ENCODE measurements at places on chromosomes 2 and 18.
A peak's percentile ranks its signal among the peaks of the same experiment; 100 is the strongest.

DNA sequence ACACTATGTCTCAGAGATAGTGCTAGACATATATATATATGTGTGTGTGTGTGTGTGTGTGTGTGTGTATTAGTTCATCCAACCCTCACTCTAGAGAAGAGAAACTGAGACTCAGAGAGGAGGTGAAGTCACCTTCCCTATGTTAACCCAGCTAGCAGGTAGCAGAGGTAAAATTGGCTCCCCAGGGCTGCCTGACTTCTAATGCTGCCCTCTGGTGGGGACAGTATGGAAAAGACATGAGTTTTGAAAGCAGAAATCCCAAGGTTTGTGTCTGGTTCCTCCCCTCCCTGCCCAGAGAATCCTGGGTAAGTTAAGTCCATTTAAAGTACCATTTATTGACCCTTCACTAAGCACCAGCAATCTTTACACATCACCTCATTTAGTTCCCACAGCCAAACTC, 137.7 kb downstream of the THNSL2 start:
- no peak for DNase-seq

DNA sequence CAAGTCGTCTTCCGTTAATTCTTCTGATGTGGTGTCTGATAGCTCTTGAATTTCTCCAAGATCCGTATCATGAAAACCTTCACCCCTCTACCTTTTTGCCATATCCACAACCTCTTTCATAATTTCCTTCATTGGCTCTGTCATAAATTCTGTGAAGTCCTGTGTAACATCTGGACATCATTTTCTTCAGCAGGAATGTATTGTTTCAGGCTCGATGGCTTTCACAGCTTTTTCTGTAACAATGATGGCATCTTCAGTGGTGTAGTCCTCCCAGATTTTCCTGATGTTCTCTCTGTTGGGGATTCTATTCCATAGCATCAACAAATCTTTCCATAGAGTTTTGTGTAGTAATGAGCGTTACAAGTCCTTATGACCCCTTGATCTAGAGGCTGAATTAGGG, 114.2 kb upstream of the EML6 start:
- DNase-seq: no peak

GRCh38 chr2:241984271-241984655, 114.7 kb downstream of the RTP5 start:
- DNase-seq: no peak

DNA sequence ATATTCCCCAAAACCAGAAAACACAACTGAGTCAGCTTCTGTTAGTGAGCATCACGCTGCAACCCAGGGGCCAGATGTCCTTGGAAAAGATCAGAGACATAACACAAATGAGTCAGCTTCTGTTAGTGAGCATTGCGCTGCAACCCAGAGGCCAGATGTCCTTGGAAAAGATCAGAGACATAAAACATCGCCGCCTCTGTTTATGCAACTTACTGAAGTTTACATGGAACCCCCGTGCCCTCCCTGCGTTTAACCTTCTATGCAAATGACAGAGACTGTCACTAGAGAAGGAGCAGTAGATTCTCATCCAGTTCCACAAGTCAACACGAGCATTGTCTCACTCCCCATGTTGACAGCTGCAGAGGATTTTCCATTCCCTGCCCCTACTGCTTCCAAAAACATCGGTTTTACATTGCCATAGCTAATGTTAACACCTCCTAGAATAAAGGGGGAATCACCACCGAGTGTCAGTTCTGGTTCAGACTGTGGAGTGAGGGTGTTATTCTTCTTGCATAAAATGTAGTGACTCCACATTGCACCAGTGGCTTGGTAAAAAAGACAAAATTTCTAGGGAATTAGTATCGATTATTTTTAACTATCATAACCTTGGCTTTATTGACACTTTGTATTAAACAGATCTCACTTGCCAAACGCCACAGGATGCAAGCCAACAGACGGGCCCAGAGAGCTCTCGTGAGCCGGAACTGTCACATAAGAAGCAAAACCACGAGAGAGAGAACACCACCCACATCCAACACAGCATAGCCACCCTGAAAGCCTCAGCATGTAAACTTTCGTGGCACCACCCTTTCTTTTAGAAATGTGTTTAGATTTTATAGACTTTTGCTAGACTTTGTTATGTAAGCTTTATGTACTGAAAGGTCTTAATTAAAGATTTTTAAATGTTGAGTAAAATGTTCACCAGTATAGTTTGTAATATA, 87.7 kb downstream of the SH3YL1 start:
- DNase-seq: no peak

GRCh38 chr2:57343391-57344006, 703.1 kb upstream of the VRK2 start:
- no peak for DNase-seq

DNA sequence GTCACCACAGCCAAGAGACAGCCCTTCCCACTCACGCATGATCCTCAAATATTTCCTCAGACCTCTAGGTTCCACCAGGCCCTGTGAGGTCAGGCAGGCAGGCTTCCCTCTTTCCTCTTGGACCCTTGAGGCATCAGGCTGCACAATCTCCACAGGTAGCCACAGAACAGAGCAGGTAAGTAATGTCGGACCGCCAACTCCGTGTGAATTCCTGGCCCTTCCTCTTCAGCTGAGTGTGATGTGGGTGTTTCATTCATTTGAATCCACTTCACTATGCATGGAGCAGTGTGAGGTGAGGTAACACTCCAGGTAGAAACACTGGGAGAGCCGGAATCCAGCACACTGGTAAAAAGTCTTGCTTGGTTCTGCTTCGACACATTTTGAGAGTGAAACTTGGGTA, 44.0 kb downstream of the MRPL35 start:
- DNase-seq: no peak

GRCh38 chr2:217612920-217613319, 389.9 kb downstream of the TNS1 start:
- DNase-seq: no peak

- DNase-seq: no peak
These were observed 20.9 kb upstream of the LMAN1 start for GRCh38 chr18:59379772-59380522.

- no peak for DNase-seq
These were observed 1.2 kb downstream of the SLC4A10 start for GRCh38 chr2:161625314-161625919.

GRCh38 chr2:62705859-62706720, 577 bp downstream of the EHBP1 start:
- peak; percentile 60 for DNase-seq

DNA sequence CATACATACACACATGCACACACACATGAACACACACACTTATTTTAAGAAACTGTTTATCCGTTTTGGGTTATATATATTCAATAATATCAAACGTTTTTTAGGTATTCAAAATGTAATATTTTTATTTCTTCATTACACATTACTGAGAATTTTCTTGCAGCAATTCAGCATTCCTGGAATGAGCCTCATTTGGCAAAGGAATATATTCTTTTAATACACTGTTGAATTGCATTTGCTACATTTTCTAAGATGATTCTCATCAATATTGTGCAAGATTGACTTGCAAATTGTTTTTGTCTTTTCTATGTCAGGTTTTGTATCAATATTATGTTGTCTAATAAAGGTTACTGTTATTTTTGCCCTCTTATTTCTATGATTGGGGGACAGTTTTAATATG, 276.1 kb upstream of the CYP26B1 start:
- peak; percentile 18 for DNase-seq

- DNase-seq: no peak
These were observed 1641.7 kb upstream of the ACVR2A start for GRCh38 chr2:146203064-146203624.

DNA sequence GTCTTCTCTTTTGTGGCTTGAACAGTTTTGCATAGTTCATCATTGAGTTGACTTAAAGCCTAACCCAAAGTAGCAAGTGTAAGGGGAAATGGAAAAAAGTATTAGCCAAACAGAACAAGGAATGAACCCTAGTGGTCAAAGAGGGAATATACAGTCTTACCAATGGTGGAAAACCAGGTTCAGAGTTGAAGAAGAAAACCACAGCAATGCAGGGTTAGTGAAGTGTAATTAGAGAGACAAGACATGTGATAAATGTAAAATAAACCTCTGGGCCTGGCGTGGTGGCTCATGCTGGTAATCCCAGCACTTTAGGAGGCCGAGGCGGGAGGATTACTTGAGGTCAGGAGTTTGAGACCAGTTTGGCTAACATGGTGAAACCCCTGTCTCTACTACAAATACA, 2.4 kb downstream of the TTN start:
- no peak for DNase-seq

GRCh38 chr2:64447317-64448040, 6.5 kb upstream of the LGALSL start:
- peak; percentile 20 for DNase-seq

DNA sequence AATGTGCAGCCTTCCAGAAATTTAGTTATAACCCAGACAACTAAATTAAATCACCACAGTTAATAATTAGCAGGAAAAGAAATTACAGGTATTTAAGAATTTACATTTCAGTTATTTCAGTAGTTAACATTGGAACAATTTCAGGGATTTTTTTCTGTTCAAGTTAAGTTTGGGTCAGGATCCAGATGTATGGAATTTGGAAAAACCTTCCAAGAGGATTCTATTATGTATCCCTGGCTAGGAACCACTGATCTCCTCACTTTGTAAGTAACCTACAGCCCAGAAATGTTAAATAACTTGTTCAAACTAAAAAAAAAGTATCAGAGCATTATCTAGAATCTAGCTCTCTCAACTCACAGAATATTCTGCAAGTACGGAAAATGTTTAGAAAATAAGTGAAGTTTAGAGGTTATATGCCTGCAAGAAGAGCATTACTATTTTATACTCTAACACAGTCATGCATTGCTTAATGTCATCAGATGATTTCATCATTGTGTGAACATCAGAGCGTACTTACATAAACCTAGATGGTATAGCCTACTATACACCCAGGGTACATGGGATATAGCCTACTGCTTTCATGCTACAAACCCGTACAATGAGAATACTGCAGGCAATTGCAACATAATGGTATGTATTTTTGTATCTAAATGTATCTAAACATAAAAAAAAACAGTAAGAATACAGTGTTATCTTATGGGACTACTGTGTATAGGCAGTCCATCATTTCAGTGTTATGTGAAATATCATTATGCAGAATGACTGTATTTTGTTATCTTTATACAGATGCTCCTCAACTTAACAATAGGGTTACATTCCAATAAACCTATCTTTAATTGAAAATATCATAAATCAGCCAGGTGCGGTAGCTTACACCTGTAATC, 6.1 kb downstream of the NCKAP1 start:
- DNase-seq: peak; percentile 41

DNA sequence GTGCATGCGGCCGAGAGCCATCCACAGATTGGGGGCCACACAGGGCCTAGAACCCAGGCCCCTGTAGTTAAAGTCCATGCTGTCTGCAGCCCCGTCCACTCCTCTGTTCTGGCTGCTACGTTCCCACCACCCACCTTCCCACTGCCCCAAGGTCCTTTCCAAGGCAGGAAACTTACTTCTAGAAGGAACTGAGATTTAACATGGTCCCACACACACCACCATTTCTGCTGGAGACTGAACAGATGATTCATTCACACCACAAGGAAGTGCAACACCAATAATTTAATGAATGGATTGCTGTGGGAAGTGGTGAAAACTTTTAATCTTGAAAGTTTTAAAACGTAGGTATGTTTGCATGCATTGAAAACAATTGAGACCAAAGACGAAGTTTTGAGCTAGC, 95.2 kb downstream of the LBH start:
- no peak for DNase-seq

DNA sequence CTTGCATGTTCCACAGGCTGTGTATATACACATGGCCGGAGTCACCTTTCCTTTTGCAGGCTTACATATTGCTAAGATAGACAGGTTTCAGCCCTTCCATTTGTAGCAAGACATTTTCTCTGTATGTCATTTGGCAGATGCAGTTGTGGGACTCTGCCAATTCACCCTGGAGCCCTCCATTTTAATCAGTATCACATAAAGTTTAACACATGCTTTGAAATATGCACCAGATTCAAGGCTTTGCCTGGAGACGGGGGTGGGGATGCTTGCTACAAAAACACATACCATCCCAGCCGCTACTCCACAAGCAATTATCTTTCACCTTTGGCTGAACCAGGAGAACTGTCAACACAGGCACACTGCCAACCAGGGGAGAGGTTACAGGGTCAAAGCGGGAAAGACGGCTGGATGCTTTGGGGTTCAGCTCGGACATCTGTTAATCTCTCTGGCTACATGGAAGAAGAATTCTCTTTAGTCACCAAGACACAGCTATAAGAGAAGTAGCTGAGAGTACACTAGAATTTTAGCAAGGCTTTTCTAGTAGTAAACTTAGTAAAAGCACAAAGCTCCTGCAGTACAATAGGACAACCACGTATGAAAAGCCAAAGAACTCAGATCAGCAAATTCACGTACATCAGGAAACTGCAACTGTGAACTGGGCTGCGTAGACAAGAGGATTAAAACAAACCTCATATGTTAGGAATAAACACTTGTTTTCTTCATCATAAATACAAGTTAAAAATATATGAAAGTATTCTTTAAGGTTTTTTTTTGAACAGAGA, 130.9 kb downstream of the EXOC6B start:
- DNase-seq: peak; percentile 77

GRCh38 chr18:56066524-56067213, 478.7 kb upstream of the TCF4 start:
- DNase-seq: peak; percentile 46

DNA sequence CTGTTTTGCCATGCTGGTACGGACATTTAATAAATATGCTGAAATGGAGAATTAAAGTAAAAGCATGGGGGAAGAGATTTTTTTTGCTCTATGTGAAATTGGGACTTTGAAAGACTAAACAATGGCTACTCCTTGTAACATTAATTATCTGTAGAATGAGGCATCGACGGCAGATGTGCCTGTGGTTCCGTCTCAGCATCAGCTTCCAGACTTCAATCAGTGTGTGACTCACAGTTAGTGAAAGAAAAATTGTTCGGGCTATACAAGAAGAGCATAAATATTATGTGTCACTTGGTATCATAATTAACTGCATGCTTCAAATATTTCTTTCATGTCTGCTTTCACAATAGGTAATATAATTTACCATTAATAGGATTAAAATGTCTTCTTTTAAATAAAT, 117.0 kb upstream of the SMIM21 start:
- DNase-seq: no peak

DNA sequence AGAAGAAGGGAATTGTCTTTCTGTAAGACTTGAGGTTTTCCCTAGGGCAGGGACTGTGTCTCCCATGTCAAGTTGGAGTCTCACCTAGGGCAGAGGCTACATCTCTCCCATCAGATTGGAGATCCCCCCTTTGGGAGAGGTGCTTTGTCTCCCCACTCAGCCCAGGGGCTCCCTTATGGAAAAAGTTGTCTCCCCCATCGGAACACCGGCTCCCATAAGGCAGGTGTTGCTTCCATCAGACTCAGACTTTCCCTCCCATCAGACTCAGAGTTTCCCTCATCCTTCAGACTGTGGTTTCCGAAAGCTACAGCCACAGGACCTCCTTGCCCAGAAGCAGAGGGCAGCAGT, 5.8 kb downstream of the ANKRD53 start:
- DNase-seq: no peak
